Naive B cell (primary cell): ENCODE measurements at places on chromosomes 3 and 15. TPM values are rescaled to one million over a fixed set of nuclear protein-coding genes. Genes with fewer than 3 reads are reported as not detected.
A peak's percentile ranks its signal among the peaks of the same experiment; 100 is the strongest.

Gene GALNT15
- polyA plus RNA-seq: not detected

Gene ADCY5
- polyA plus RNA-seq: 0.04 TPM

Gene DNAH12
- 0.11 TPM for polyA plus RNA-seq

Gene ATP13A5
- not detected for polyA plus RNA-seq

Gene STRIT1
- not detected for polyA plus RNA-seq

DNA sequence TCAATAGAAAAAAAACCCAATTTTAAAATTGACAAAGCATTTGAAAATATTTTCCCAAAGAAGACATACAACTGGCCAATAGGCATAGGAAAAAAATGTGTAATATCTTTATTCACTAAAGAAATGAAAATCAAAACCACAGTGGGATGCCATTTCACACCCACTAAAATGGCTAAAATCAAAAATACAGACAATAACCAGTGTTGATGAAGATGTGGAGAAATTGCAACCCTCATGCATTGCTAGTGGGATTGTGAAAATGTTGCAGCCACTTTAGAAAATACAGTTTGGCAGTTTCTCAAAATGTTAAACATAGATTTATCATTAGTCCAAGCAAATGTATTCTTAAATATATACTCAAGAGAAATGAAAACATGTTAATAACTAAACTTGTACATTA, 315.1 kb upstream of the GPR149 start:
- no peak for DNase-seq

DNA sequence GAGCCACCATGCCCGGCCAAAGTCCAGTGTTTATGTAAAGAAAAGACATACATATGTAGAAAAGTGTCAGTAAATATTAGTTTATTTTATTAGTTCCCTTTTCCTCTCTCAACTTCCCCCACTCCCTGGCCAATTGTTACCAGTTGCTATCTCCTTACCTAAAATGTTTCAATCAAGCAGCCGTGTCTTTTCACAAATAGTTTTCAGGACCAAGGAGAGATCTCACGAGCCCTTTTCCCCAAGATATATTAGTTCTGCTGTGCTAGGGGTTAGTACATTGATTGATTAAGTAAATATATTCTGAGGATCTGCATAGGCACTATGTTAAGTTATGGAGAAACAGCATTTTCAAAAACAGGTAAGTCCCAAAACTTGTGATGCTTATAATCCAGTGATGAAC, 87.4 kb downstream of the ZIC4 start:
- no peak for DNase-seq

DNA sequence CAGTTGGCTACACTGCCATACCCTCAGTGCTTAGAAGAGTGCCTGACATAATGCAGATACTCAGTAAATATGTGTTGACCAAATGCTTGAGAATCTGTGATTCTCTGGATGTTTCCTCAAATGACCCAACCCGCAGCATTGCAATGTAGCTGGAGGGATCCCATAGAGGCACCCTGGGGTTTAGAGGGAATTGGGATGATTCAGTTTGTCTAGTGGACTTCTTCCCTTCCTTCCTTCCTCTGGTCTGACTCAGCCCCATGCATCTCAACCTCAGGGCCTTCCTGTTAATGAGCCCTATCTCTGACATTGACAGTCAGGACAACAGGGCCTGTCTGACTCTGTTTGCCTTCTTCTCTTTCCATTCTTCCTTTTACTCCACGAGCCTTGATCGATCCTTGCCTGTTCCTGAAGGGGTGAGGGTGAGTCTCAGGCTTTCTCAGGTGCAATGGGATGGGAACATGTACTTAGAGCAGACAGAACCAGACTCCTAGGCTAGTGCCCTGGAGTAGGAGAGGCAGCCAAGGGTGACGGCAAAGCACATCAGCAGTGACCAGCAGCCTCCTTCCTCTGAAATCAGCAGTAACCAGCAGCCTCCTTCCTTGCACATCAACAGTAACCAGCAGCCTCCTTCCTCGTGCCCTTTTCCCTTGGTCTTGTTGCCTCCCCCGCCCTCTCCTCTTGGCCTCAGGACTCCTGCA, 78.2 kb downstream of the DGKG start:
- no peak for DNase-seq

DNA sequence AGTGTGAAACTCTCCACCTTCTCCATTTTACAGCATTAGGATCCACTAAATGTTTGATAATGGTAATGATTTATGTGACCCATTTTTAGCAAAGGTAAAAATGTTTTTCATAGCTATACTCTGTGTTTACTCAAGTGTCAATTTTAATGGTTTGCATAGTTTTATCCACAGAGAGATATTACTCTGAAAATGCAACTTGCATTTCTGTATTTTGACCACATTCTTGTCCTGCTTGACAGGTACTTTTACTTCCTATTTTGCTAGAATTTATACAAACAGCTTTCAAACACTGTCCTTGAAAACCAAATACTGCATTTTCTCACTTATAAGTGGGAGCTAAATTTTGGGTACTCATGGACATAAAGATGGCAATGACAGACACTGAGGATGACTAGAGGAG, 62.9 kb downstream of the SERPINI1 start:
- peak; percentile 51 for DNase-seq

DNA sequence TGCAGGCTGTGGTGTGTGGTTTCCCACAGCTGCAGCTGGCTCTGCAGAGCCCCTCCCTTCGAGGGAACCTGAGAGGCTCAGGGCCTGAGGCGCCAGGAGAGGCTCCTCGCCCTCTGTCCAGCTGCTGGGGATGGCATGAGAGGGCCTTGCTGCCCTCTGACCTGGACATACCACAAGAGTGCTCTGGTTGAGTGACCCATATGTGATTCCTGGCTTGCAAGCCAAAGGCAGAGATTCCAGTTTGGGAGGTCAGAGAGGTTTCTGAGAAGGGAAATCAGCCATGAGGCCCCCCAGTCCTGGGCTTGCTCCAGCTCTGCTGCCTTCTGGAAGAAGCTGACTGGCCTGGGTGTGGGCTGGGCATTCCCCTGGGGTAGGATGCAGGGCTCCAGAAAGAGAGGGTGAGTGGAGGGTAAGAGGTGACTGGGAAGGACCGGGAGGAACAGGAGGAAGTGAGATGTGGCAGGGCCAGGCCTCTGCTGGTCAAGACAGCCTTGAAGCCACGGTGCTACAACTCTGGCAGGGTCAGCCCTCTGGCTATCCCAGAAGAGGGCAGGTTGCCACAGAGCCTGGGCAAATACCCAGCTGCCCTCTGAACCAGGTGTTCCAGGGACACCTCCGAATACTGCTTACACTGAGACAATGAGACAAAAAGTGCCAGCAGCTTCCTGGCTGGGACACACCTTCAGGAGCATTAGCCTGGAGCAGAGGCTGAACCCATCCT, 16.0 kb upstream of the SRP14 start:
- peak; percentile 31 for DNase-seq

DNA sequence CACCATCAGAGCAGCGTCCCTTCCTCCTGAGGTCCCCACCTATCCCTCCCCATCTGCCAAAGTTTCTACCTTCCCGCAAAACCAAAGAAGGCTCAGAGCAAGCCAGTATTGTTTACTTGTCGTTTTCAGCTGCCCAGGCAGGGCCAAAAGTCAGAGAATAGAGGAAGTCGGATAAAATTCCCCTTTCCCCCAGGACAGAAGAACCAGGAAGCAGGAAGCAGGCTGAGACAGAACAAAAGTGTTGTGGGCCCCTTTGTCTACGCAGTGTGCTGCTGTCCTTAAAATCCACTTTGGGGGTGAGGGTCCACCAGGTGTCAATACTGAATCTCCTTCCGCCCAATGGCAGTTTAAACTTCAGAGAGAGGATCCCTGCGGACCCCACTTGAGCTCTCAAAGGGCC, 18.5 kb upstream of the RPL32 start:
- DNase-seq: no peak

DNA sequence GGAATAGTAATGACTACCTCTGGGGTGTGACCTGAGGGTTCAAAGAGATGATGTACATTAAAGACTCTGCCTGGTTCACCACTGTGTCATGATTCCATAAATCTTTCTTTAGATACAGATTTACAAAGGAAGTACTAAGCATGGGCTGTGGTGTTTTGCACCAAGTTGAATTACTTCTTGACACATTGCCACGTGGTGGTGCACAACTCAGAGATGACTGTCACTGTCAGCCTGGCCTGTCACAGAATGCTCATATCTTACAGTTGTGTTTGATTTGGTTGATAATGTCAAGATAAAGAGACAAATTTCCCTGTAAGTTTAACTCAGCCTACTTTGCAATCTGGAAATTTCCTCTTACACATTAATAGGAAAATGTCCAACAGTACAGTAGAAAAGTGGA, 3.2 kb downstream of the CTDSPL start:
- no peak for DNase-seq

- peak; percentile 86 for DNase-seq
Observed at GRCh38 chr3:114213627-114214541, 23.5 kb downstream of the ZNF80 start.

- DNase-seq: no peak
Observed at GRCh38 chr3:3355442-3355841, 176.0 kb upstream of the CRBN start.

DNA sequence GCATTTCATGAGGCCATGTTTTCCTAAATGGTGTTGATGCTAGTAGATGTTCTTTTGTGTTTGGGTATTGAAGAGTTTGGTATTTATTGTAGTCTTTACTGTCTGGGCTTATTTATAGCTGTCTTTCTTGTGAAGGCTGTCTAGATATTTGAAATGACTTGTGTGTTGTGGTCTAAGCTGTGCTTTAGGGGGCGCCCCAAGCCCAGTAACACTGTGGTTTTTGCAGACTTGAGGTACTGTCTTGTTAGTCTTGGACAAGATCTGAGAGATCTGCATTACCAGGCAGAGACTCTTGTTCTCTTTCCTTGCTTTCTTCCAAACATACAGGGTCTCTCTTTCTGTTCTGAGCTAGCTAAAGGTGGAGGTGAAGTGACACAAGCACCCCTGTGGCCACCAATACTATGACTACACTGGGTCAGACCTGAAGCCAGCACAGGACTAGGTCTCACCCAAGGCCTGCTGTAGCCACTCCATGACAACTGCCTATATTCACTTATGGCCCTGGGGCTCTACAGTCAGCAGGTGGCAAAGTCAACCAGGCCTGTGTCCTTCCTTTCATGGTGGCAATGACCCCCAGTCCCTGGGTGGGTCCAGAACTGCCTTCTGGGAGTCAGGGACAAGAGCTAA, 152.1 kb upstream of the TBC1D5 start:
- DNase-seq: peak; percentile 46

- DNase-seq: no peak
Observed at GRCh38 chr15:48032911-48033310, 87.9 kb upstream of the SLC24A5 start.

GRCh38 chr3:36988356-36988755, 4.6 kb downstream of the EPM2AIP1 start:
- peak; percentile 51 for DNase-seq
